ENCODE measurements at places on chromosomes 4 and X.

DNA sequence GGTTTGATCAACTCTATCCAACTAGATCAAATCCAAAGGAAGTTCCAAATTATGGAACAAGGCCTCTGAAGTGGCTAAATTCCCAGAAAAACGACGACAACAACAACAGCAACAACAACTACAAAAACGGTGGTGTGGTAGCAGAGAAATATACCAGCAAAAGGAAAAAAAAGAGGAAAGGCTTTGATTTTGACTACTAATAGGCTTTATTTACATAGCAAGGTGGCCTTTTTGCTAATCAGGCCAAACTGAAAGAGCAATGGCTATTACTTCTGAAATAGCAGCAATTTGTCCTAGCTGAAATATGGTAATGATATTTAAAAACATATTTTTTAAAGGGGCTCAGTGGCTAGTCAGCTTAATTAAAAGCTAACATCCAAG lies 40.8 kb upstream of the TMPRSS11E start:
- no peak for DNase-seq

GRCh38 chr4:62771983-62772557 lies 1571.9 kb downstream of the ADGRL3 start:
- DNase-seq: no peak

DNA sequence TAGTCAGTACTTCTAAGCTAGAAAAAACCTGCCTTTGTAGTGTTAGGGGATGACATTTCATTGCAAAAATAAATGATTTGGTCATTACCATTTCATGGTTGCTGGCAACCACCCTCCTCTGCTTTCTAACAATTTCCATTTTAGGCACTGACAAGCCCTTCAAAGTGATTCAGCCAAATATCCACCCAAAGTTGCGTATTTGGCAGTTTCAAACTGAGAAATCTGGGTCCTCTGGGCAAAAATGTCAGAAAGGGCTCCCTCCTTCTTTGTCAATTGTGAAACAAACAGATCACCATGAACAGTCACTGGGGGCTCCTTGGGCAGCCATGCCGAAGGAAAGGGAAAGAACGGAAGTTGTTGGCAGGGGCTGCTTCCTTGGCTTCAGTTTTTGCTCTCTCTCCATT lies 33.0 kb downstream of the PLAC1 start:
- DNase-seq: no peak

DNA sequence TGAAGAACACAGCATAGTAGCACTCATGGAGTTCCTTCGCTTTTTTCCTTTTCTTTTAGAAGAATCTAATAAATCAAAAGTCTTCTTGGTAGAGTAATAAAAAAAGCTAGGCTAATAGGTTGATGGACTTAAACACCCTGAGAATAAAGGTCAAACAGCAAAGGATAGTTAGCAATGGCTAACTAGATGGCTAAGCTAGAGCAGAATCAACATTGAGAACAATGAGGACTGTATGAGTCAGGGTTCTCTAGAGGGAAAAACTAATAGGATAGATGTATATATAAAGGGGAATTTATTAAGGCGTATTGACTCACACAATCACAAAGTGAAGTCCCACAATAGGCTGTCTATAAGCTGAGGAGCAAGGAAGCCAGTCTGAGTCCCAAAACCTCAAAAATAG lies 550.9 kb downstream of the GLUD2 start:
- no peak for DNase-seq

DNA sequence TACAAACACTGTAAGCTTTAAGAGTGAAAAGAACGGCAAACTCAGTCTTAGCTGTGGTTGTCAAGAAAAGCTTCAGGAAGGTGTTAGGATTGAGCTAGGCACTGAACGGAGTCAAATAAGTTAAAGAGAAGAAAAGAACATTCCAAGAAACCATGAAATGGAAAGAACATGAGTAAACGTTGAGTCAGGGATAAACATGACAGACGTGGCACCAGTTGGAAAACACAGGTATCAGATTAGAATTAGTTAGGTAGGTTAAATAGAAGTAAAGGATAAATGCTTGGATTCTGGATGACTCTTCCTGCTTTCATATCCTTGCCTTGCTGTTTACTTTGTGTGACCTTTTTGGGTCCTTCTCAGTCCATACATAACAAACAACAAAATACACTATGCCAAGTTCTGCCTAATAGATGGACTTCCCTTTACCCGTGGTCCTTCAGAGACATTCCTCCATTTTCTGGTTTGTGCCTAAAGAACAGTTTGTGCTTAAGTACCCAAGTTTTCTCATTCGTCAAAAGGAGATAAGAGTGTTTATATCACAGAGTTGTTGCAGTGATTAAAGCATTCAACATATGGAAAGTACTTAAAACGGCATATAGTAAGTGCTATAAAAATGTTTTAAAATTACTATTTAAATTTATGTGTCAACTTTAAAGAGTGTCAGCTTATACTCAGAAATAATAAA lies 446.9 kb downstream of the TMA16 start:
- no peak for DNase-seq

GRCh38 chr4:168960716-168961115 lies 49.3 kb downstream of the CBR4 start:
- DNase-seq: no peak

DNA sequence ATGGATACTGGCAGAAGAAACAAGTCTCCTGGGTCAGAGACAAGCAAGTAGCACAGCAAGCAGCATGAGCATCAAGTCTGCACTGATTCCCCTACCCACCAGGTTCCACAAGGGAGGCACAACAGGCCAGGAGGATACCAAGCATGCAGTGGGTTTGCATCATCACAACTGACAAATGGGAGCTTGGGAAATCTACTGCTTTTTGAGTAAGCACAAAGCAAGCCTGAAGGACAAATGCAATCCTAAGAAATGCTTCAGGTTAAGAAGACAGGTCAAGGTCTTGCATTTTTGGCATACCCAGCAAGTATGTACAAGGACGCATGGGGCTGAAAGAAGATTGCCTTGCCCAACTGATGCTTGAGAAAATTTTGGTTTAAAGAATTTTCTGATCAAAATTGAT lies 279.6 kb downstream of the PDGFC start:
- DNase-seq: no peak

DNA sequence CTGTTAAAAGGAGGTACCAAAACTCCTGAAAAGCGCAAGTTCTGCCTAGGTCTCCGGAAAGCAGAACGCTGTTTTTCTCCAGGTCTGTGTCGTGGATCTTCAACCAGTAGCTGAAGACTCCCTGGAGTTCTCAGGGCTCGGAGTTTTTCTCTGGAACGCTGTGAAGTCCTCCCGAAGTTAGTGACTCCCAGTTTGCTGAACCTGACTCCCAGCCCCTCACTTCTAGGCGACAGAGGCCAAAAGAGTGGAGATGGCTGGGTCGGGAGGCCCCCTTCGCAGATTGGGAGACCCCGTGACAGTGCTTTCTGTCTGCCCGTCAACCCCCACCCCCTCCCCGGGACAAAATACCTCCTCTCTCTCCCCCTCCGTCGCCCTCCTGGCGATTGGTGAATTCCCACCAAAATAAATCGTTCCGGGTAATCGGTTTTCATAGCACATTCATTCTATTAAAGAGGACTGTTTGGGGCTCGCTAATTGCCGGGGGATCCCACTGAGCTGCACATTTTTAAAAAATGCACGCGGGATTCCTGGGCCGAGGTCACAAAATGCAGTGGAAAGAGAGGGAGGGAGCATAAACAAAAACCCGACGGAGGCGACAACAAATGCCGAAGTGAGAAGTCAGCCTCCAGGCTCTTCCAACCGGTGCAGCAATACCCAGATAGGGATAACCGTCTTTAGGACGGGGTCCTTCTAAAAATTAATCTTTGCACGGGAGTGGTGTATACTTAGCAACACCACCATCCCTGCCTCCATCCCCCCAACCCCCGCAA lies 4.0 kb upstream of the MSX1 start:
- DNase-seq: no peak

DNA sequence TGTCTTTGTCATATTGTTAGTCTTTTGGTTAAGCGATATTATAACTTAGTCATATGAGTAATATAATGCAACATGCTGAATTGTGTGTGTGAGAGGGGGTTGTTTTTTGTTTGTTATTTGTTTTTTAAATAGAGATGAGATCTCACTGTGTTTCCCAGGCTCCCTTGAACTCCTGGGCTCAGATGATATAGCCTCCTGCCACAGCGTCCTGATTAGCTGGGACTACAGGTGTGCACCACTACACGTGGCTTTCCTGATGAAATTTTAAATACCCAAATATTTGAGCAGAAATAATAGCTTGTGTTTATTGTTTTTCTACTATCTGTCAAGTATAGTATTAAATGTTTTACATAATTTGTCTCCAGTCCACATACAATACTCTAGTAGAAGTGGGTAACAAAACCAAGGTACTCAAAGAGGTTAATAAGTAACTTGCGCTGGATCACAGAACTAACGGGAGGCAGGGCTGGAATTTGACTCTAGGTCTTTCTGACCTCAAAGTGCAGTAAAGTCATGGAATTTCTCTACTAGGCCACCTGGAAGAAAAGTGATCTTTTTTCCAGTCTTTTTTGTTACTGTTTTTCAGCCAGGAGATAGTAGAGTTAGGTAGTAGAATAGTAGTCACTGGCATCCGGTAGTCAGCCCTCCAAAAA lies 47.8 kb downstream of the CLCN3 start:
- no peak for DNase-seq

- no peak for DNase-seq
Measured at GRCh38 chrX:2857566-2857965, 28.8 kb downstream of the GYG2 start.

Measured in SIG-M5 (cell line).